Activated naive CD4-positive, alpha-beta T cell treated with anti-CD3 and anti-CD28 coated beads, Interleukin-2, amount 50 U/mL, for 72 hours (primary cell): ENCODE measurements at places on chromosomes 13 and 19.

- DNase-seq, result no peak
Measured at GRCh38 chr13:110305949-110306339, 1.0 kb downstream of the COL4A1 start.

GRCh38 chr19:50500060-50500752 is 10.8 kb downstream of the JOSD2 start:
- DNase-seq, result no peak

GRCh38 chr19:16263141-16263761 is 61.4 kb upstream of the KLF2 start:
- no peak for DNase-seq

- DNase-seq, result no peak
Measured at GRCh38 chr19:17504030-17504429, 7.4 kb upstream of the PGLS start.

DNA sequence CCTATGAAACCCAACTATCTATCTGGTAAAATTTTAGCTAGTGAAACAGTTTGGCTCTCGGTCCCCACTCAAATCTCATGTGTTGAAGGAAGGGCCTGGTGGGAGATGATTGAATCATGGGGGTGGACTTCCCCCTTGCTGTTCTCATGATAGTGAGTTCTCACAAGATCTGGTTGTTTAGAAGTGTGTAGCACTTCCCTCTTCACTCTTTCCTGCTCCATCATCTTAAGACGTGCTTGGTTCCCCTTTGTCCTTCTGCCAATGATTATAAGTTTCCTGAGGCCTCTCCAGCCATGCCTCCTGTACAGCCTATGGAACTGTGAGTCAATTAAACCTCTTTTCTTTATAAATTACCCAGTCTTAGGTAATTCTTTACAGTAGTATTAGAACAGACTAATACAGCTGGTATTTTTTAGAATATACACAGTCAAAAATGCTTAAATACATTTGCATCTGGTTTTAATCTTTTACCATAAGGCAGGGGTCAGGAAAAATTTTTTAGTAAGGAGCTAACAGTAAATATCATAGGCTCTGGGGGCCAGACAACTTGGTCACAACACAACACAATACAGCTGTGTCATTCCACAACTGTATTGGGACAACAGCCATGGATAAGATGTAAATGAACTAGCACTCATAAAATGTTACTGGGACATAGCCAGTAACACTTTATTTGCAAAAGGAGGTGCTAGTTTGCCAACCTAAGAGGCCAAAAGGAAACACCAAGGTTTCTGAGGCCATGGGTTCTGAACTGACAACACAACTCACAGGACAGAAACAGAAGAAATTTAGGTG is 24.3 kb downstream of the DZIP1 start:
- DNase-seq, result no peak

DNA sequence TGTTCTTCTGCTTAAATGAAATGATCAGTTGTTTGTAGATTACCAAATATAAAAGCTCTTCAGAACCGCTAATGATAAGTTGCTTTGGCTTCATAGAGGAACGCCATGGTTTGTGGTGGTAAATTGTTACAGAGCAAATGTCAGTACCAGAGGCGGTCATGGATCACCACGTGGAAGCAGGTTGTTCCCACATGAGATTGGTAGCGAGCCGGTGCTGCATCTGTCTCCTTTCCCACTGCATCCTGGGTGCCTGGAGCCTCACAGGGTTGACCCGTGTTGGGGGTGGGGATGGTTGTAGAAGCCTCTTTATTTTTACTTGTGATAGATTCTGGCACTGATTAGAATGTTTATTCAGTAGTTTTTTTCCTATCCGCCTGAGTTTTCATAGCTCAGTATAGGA is 14.7 kb downstream of the GARRE1 start:
- DNase-seq, result no peak

DNA sequence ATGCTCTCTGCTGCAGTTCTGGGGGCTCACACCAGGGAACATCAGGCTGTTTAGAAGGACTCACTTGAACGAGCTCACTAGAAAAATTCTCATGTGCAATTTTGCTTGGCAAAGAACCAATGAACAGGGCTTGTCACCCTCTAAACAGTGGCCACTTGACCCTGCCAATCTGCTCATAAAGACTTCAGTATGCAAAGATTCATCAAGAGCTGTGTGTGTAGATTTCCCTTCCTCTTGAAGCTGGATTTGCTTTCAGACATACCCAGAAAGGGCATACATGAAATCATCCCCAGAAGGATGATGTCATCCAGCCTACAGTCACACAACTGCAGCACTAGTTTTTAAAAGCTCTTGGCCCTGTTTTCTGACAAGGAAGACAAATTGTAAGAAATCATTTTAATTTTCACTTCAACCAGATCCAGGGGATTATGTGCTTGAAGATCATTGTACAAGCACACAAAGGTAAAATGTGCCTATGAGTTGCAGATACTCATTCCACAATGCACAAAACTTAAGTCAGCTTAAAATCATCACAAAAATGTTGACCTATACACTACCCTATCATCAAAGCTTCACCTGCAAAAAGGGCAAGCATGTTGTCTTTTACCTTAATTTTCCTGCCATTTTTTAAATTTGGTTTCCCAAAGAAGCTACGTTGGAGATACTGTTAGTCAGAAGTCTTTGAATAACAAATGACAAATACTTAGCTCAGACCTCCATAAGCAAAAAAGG is 5.2 kb upstream of the STK24 start:
- DNase-seq, result no peak

DNA sequence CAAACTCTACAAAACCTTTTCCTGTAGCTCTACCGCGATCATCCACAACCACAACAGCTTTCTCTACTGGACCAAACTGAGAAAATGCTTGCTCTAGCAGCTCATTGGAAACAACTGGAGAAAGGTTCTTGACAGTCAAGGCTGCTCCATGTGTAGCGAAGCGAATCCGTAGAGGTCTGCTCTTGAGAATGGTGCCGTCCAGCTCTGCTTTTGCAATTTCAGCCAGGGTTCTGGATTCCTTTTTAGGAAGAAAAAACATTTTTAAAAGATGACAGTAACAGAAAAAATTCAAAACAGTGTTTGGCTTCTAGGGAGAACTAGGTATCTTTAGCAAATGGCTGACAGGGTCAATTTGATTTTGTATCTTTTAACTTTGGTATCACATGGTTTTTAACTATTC is 10.4 kb downstream of the PSPC1 start:
- no peak for DNase-seq

DNA sequence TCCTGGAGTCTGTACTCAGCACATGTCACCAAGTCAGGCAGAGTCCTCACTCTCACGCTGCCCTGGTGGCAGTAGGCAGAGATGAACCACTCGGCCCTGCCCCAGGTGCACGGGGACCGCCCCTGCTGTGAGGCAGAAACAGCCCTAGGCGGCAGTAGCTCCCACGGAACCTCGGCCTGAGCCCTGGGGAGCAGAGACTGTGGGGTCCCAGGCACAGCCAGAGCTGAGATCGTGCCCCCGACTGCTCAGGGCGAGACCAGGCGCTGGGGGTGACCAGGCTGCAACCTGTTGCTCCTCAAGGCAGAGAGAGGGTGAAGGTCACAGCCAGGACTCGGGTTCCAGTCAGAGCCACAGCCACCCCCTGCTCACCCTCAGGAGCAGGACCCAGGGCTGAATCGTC is 34.9 kb downstream of the AP1M1 start:
- no peak for DNase-seq

DNA sequence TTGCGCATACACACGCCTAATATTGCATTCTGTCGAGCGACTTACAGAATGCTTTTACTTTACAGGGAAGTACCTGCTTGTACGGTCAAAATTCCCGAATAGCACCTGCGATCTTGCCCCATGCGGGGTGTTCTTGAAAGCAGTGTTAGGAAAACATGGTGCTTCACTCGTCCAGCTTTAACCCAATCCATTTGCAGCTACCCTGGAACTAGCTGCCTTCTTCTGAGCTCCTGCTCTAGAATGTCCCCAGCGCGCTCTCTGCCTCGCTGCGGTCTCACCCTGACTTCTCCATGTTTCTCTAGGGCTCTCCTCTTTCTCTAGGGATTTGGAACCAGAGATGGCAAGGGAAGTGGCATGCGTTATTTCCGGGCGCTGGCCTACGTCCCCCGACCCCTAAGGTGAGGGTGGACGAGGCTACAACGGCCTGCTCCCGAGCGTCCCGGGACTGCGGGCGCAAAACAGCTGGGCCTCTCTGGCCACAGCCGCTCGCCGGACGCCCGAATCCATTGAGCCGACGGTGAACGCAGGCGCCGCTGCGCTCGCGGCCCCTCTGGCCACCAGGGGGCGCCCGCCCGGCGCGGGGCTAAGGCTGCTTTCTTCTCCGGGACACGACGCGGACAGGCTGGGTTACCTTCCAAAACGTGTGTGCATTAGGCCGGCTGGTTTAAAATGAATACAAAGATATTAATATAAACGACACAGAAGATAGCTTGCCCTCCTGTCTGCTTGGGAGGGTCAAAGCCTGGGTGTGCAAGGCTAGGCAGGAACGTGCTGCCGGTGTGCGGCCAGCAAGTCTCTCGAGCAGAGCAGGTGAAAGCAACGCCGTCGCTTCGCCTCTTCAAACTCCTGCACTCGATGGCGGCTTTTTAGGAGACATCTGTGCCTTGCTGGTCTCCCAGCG is 1.8 kb upstream of the SPRY2 start:
- DNase-seq, result peak; percentile 66

DNA sequence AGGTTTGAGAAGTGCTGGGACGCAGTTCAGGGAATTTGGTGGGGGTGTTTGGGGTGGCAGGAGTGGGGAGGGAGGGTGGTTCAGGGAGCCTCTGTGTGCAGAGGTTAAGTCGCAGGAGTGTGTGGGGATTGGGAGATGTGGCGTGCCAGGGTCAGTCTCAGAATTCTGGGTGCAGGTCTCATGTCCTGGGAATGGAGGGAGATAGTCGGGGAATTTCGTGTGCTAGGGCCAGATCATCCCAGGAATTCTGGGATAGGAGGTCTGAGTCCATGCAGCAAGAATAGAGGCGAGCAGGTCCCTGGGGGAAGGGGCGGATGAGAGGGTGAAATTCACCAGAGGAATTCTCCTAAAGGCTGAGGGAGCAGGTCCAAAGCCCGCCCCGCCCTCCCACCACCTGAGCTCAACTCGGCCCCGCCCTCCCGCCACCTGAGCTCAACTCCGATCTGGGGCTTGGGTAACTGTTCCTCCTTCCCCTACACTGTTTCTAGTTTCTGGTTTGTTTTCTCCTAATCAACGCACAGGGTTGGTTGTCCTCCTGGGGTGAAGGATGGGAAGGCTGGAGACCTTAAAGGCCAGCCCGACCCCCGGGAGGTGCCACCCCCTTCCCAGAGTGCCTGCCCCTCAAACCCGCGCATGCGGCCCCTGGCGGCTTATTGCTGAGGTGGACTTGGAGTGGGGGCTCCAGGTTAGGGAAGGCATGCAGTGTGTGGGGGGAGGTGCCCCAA is 15.2 kb downstream of the KCNC3 start:
- no peak for DNase-seq

- DNase-seq, result no peak
Measured at GRCh38 chr19:43625918-43626579, 6.6 kb upstream of the ZNF428 start.

- peak; percentile 52 for DNase-seq
Measured at GRCh38 chr19:1650650-1651567, 1.5 kb downstream of the TCF3 start.

DNA sequence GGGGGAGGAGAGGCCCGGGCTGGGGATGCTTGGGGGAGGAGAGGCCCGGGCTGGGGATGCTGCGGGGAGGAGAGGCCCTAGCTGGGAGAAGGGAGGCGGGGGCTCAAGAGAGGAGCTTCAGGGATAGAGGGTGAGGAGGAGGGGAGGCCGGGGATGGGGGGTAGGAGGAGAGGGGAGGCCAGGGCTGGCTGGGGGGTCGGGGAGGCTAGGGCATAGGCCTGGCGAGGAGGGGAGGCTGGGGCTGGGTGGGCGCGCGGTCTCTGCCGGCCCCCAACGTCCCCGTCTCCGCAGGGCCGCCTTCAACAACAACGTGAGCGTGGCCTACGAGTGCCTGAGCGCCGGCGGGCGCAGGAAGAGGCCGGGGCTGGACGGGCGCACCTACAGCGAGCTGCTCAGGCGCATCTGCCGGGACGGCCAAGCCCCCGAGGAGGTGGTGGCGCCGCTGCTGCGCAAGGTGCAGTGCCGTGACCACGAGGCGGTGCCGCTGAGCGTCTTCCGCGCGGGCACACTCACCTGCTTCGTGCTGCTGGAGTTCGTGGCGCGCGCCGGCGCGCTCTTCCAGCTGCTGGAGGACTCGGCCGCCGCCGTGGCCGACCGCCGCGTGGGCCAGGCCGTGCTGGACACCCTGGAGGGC is 11.4 kb downstream of the TPGS1 start:
- no peak for DNase-seq

GRCh38 chr13:52665325-52665724 is 12.7 kb downstream of the SUGT1 start:
- no peak for DNase-seq

- no peak for DNase-seq
Measured at GRCh38 chr13:42883142-42883541, 101.8 kb downstream of the FAM216B start.

GRCh38 chr13:29906432-29907011 is 56.1 kb upstream of the UBL3 start:
- no peak for DNase-seq

GRCh38 chr19:7870571-7871436 is 3.4 kb downstream of the PRR36 start:
- DNase-seq, result peak; percentile 72

GRCh38 chr13:24184265-24184841 is 23.8 kb downstream of the SPATA13 start:
- DNase-seq, result no peak

DNA sequence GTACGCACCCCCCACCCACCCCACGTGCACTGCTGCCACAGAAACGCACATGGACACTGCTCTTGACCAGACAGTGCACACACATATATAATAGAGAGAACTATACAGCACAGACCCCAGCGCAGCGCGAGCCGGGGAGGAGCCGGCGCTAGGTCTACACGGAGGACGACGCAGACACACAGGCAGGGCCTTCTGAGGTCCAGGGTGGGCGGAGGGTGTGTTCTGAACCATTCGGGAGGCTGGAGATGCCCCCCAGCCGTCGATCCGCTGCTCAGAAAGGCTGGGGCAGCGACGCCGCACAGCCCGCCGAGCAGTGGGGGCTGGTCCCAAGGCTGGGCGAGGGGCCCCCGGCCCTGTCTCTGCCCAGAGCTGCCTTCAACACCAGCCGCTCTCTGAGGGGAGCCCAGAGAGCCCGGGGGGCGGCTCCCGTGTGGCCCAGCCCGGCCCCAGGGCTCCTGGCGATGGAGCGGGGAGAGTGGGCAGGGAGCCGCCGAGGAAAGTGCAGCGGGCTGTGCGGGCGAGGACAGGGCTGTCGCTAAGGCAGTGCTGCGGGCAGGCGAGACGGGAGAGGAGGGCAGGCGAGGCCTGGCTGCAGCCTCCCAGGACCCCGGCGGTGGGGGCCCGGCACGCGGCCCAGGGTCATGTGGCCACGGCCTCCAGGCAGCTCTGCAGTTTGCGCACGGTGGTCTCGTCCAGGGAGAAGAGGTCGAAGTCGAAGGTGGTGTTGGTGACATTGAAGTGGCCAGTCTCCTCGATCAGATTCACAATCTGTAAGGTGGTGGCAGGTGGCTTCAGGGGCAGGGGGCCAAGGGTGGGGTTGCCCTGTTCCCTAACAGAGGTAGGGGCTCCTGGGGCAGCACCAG is 67.1 kb downstream of the MLLT1 start:
- DNase-seq, result no peak

DNA sequence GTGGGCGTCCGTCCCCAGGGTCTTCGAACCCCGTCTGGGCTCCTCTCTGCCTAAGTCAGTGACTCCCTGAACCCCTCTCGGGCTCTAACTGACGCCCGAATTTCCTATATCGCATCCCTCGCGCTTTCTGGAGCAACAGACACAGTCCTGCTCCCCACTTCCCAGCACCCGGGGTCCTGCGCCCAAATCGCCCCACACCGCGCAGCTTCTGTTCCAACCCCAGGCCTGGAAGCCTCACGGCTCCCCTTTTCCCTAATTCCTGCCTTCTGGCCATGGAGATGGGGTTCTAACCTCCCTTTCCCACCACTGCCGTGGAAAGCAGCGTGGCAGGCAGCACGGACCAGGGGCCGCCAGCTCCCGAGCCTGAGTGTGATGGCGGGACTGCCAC is 1.6 kb upstream of the GRTP1 start:
- no peak for DNase-seq
